ENCODE measurements at places on chromosomes 5 and 9.

- no peak for DNase-seq
Observed at GRCh38 chr9:131593091-131593820, 47.9 kb downstream of the PRRT1B start.

DNA sequence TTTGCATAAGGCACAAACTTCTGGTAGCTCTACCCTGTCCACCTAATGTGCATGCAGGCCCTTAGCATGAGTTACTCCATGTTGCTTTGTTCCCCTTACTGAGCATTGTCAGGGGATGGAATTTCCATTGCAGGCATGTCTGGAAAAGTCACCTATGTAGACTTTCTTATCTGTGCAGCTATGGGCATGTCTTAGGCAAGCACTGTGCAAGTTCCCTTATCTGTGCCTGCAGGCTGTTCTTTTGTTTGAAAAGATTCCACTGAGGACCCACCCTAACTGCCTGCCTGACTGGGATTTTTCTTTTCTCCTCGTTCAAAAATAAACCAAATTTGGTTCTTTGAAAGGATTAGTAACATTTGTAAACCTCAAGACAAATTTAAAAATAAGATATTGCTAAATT lies 587.0 kb downstream of the CDH18 start:
- no peak for DNase-seq

DNA sequence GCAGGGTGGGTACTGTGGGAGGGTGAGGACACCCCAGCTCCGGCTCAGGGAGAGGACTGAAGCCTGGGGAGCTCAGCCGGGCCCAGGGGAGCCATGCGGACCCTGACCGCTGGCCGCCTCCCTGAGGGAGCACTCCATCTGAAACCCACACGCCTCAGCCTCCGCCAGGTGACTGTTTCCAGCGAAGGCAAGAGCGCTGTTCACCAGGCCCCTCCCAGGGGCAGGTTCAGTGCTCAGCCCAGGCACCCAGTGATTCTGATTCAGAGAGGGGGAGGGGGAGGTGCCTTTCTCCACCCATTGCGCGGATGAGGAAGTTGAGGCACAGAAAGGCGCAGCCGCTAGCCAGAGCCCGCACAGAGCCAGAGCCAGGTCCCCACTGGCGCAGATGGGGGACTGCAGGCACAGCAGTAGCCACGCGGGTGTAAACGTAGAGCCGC lies 27.0 kb downstream of the ADGRD2 start:
- no peak for DNase-seq

- DNase-seq, result no peak
Observed at GRCh38 chr5:103511554-103511885, 51.1 kb downstream of the NUDT12 start.

- no peak for DNase-seq
Observed at GRCh38 chr9:37574241-37574721, 1.9 kb downstream of the FBXO10 start.

DNA sequence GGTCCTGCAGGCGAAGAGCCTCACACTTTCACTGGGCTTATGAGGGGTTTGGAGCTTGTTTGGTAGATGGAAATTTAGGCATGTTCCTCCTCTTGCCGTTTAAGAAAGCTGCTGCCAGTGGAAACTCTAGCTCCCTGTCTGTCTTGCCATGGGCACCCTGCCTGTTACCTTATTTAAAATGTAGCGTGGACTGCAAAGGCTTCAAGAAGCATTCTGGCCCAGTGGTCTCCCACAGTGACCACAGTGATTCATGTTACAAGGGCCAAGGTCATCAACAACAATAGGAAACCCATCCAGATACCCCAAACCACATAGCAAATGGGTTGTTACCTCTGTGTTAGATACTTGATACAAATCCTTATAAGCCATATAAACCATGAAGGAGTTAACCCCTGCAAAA lies 96.6 kb downstream of the DPYSL3 start:
- no peak for DNase-seq

DNA sequence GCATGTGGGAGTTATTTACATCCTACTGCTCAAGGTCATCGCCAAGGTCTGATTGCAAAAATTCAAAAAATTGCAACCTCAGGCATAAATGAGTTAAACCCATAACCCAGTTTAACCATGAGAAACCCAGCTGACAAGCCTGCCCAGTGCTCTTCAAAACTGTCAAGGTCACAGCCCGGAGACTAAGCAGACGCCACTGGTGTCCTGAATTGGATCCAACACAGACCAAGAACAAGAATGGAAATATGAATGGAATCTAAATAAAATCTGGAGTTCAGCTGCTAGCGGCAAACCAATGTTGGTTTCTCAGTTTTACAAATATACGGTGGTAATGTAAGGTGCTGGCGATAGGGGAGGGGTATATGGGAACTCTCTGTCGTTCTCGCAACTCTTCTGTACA lies 201.5 kb upstream of the MVB12B start:
- DNase-seq, result peak; percentile 38

- no peak for DNase-seq
Observed at GRCh38 chr9:38205279-38205678, 136.3 kb upstream of the SHB start.

GRCh38 chr9:35760651-35761050 lies 6.6 kb upstream of the MSMP start:
- no peak for DNase-seq

DNA sequence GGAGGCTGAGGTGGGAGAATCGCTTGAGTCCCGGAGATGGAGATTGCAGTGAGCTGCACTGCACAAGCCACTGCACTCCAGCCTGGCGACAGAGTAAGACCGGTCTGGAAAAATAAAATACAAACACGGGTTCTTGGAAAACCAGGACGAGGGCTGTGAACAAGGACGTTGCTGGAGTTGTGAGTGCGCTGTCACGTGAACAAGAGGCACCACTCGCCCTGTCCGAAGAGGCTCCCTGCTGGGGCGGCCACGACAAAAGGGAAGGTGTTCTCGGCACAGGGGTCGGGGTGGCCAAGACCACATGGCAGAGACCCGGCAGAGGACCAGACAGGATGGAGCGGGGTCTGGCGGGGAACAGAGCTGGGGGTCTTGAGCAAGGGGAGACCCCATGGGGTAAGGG lies 30.6 kb upstream of the UBAC1 start:
- DNase-seq, result peak; percentile 47

GRCh38 chr9:101465326-101465915 lies 29.8 kb upstream of the ALDOB start:
- no peak for DNase-seq

- DNase-seq, result no peak
Observed at GRCh38 chr9:37935096-37935495, 31.2 kb upstream of the SLC25A51 start.

DNA sequence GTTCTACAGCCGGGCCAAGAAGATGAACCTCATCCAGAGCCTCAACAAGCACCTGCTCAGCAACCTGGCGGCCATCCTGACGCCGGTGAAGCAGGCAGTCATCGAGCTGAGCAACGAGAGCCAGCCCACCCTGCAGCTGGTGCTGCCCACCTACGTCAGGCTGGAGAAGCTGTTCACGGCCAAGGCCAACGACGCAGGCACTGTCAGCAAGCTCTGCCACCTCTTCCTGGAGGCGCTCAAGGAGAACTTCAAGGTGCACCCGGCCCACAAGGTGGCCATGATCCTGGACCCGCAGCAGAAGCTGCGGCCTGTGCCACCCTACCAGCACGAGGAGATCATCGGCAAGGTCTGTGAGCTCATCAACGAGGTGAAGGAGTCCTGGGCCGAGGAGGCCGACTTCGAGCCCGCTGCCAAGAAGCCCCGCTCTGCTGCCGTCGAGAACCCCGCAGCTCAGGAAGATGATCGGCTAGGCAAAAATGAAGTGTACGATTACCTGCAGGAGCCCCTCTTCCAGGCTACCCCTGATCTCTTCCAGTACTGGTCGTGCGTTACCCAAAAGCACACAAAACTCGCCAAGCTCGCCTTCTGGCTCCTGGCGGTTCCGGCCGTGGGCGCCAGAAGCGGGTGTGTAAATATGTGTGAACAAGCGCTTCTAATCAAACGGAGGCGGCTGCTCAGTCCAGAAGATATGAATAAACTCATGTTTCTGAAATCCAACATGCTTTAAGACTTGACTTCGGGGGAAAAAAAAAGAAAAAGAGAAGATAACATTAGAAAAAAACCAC lies 28.5 kb downstream of the AMBP start:
- no peak for DNase-seq

GRCh38 chr5:89936576-89936975 lies 473.0 kb downstream of the CETN3 start:
- no peak for DNase-seq

DNA sequence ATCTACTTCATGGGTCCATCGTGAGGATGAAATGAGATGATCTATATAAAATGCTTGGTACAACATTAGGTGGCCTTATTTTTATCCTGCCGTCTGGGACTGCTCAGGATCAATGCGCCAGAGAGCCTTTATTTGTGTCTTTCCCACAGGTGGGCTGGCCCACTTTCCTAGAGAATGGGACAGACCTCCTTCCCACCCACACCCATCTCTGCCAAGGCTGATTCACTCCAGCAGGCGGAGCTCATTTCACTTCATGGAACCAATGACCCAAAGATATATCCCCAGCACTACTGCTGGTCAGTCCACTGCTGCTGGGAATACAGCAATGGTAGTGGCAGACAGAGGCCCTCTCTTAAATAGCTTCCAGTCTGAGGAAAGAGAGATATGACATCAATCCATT lies 35.7 kb downstream of the TGFBI start:
- no peak for DNase-seq

- no peak for DNase-seq
Observed at GRCh38 chr5:92242170-92242569, 859.1 kb upstream of the ARRDC3 start.

- DNase-seq, result no peak
Observed at GRCh38 chr9:12394105-12394504, 299.1 kb upstream of the TYRP1 start.

DNA sequence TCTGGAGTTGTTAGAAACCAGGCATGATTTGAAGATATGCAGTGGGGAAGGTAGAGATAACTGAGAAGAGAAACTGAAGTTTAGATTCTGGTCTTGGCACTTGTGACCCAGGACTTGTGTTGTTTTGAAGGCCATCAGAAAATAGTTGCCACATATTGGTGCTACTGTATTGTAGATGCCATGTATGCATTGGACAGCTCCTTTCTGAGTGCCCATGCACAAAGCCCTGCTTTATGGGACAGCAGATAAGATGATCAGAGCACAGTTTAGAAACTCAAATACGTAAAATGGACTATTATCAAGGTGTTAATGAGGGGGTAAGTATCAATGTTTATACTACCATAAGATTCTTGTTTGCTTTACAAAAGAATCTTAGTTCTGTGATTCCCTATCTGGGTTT lies 84.9 kb downstream of the KIF4B start:
- no peak for DNase-seq

DNA sequence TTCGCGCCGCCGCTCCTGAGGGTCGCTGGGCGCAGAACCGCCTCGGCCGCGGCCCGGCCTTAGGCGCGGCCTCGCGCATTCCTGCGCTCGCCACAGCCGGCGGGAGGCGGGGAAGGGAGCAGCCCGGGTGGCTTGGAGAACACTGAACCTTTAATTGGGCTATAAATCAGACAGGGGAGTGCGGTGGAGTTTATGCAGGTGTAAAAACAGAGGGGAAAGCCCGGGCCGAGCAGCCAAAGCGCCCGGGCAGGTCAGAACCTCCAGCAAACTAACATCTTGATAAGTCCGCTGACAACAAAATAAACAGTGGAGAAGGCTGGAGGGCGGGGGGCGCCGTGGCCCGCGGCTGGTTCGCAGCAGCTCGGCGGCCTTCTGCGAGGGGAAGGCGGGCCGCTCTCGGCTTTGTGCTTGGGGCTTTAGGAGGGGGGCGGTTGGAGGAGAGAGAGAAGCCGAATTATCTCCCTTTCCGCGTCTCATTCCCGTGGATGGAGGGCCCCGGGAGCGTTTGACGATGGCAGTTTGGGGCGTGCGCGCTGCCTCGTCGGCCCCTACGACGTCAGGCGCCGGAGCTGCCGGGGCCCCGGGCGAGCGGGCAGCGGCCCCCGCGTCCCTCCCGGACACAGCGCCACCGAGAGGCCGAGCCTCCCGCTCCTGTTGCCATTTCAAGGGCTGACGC lies 11.3 kb downstream of the FOXD1 start:
- DNase-seq, result no peak

DNA sequence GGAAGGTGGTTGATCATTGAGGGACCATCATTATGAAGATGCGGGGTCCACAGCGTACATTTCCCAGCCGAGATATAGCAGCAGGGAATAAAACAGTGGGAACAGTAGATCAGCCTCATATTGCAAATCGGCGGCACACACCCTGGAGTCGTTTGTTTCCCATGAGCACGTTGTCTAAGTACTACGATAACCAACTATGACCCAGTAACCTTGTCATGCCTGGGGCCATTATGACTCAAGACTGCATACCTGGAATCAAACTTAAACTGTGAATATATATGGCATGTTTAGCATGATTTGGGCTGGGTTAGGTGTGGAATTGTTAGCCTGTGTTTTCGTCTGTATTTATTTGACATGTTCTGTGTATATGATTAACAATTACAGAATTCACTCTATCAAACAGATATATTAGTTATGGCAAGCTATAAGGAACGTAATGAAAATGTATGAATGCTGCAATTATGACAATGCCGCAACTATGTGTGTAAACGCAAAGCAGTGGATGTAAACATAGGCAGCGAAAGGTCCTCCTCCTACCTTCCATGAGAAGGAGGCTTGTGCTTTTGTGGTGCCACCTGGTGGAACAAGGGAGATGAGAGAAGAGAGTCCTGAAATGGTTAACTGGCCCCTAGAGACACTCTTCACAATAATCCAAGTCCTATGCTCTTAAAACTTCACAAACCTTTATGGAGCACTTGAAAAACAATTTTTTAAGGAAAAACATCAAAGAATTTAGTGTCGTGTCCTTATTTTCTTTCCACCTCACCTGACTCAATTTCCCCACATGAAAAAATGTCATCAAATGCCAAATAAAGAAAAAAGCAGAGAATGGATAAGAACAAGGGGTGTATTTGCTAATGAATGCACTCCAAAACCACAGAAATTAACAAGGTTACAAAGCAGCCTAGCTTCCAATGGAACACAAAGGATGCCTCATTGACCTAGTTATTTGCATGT lies 47.1 kb downstream of the SEMA5A start:
- DNase-seq, result no peak

GRCh38 chr5:86644843-86645242 lies 27.1 kb downstream of the COX7C start:
- no peak for DNase-seq

GRCh38 chr9:122827761-122828093 lies 661 bp downstream of the PDCL start:
- DNase-seq, result no peak

Measured in ovary (tissue), 10 donors.